ENCODE measurements at places on chromosomes 11 and 22.

GRCh38 chr11:5737091-5737490, 843 bp downstream of the OR56B1 start:
- DNase-seq, result no peak

DNA sequence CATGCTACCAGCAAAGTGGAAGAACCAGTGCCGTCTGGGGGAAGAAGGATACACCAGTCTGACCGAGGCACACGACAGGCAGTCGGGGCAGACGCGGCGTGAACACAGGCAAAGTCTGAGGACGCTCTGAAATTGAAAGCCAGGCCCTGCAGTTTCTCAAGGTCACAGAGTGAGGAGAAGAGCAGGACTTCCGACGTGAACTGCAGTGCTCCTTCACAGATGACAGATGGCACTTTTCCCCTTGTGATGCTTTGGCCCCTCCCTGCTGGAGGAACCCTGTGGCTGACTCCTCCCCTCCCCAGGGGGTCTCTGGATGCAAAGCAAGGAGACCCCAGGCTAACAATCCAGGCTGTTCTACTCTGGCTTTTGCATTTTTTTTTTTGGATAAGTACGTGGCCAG, 19.6 kb upstream of the JAM3 start:
- no peak for DNase-seq

- no peak for DNase-seq
Measured at GRCh38 chr11:123537726-123538125, 107.7 kb downstream of the GRAMD1B start.

GRCh38 chr11:71504531-71504930, 22.5 kb upstream of the KRTAP5-7 start:
- no peak for DNase-seq

GRCh38 chr11:47005441-47005840, 68.9 kb downstream of the CSTPP1 start:
- no peak for DNase-seq

DNA sequence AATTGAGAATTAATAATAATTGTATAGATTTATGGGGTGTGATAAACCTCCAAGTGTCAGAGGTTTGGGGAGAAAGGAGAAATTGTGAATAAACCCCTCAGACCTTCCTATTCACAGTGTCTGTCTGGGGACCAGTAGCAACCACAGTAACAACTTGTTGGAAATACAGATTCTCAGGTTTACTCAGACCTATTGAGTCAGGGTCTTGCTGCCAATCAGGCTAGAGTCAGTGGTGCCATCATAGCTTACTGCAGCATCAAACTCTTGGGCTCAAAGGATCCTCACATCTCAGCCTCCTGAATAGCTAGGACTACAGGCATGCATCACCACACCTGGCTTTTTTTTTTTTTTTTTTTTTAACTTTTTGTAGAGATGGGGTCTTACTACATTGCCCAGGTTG, 17.3 kb downstream of the SLC3A2 start:
- DNase-seq, result no peak

GRCh38 chr22:39967996-39968972, 8.1 kb downstream of the TMA7B start:
- DNase-seq, result no peak

GRCh38 chr11:102177974-102178631, 67.9 kb downstream of the YAP1 start:
- DNase-seq, result peak; percentile 60

GRCh38 chr11:74731301-74732094, at the start of gene CHRDL2:
CHRDL2 (minus strand) TSS chr11:74731426; CDS start chr11:74730888, 538 bp downstream.
- DNase-seq, result no peak

GRCh38 chr11:101442171-101442570, 141.6 kb downstream of the TRPC6 start:
- DNase-seq, result no peak

DNA sequence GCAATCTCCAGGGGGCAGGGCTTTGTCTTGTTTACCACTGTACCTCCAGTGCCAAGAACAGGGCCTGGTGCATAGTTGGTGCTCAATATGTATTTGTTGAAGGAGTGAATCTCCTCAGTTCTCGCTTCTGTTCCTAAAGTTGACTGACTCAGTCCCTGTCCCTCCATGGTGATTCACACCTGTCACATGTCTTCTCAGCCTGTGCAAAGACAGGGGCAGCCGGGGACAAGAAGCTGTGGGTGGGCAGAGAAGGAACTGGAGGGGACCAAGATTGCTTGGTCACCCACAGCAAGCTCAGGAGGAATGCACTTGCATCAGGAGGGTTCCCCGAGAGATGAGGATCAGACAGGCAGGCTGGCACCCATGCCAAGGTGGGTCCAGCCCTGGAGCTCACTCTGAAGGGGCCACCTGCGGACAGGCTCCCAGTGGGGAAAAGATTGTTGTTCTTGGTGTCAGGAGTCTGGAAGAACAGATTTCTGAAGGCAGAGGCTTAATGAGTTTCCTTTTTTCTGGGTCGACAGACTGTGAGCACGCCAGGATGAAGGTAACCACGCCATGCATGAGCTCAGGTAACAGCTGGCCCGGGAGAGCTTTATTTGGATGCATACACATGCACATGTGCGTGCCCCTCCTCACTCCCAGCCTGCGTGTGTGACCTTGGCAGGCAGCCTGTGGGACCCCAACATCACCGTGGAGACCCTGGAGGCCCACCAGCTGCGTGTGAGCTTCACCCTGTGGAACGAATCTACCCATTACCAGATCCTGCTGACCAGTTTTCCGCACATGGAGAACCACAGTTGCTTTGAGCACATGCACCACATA, 16.9 kb downstream of the IL17RA start:
- DNase-seq, result no peak

DNA sequence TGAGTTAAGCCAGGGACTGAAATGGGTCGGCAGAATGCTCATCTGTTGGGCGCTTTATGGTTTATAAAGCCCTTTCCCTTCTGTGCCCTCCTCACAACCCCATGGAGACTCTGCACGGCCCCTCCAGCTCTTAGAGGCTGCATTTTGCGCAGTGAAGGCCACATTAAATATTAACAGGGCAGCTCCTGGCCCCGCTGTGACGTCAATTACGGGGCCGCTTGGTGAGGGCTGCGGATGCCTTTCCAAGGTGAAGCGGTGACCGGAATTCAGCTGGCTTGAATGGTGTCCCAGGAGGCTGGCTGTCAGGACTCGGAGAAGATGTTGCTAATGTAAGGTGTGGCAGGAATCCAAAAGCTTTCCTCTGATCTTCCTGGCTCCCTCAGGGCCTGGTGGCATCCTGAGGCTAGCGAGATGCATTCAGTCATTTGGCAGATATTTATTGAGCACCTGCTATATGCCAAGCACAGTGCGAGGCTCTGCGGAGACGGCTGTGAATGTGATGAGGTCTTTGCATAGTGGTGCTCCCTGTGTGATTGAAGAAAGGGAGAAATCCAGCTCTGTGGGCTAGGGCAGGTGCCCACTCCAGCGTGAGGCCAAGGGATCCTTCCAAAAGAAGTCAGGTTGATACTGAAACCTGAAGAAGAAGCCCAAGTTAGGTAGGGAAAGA, 10.4 kb upstream of the YWHAH start:
- DNase-seq, result no peak

DNA sequence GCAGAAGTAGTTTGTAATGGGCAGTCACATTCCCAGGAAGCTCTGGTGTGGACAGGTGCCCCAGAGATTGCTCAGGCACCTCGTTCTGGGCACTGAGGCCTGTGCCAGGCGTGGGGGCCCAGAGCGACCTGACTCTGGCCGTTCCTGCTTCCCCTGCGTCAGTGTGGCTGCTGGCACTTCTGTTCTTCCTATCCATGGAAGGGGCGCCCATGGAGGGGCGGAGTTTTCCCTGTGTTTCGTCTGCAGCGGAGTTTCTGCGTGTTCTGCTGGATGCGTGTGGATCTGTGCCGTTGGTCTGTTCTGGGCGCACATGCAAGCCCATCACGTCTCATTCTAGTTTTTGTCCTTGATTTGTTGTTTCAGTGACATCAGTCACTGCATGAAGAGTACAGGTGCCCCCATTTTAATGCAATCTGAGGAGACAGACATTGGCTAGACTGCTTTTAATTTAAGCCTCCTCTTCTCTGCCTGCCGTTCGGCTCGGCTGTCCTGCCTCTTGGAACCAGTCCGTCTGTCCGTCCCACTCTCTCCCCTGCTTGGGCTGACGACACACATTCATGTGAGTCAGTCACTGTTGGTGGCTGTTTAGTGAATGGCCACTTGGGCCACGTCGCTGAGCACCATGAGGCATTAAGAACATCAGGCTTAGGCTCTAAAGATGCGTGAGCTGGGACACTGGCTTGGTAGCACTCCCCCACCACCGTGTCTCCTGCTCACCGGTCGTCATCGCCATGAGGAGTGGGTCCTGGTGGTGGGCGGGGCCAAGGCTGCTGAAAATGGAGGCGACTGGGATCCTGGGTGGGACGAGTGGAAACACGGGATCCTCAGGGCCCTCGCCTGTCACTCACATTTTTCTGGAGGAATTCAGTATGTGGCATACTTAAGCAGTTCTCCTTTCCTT, 255.8 kb downstream of the TBC1D22A start:
- no peak for DNase-seq

- DNase-seq, result no peak
Measured at GRCh38 chr11:129056916-129057315, 114.2 kb upstream of the TP53AIP1 start.

DNA sequence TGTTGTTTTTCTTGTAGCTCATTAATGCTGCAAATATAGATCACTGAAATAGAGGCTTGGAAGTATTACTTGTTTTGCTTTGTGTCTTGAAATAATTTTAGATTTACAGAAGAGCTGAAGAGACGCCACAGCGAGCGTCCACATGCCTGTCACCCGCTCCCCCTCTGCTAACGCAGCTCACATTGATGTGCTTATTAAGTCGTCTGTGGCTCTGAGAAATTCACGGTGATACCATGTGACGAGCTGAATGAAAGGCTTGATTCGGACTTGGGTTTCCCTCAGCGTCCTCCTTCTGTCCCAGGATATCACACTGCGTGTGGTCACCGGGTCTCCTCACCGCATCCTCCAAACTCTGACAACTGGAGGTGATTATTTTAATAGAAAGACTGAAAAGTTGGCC, 365.4 kb downstream of the BRD1 start:
- no peak for DNase-seq

DNA sequence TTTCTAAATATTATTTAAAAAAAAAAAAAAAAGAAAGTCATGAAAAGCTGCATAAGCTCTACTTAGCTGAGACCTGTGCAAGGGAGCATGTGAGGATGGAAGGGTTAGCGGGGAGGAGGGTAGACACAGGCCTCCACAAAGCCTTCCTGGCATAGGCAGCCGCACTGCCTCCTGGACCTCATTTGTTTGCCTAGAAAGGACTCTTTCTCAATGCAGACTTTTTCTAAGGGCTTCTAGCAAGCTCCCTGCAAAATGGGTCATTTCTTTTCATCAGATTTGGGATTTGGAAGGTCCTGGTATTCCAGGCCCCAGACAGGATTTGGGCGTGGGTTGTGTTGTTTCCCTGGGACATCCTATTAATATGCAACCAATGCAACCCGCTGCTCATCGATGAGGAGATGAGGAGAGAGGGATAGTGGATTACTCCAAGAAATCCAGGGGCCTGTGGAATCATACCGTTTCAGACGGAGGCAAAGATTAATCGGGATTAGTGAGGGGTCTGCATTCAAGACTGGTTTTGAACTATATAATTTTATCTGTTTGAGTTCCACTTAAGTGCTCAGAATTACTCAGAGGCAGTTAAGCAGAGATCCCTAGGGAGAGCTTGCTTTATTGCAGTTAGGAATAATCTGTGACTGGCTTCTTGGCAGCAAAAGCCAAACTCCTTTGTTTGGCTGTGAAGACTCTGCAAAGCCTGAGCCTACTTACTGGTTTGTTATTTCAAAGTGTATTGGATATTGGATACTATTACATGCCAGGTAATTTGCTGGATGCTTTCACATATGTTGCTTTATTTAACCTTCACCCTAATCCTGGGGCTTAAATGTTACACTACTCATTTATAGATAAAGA, 106.9 kb upstream of the NAV2 start:
- DNase-seq, result no peak

GRCh38 chr22:25602916-25603315, 38.4 kb downstream of the GRK3 start:
- DNase-seq, result no peak

GRCh38 chr22:41537203-41537602, 7.1 kb downstream of the POLR3H start:
- DNase-seq, result no peak

DNA sequence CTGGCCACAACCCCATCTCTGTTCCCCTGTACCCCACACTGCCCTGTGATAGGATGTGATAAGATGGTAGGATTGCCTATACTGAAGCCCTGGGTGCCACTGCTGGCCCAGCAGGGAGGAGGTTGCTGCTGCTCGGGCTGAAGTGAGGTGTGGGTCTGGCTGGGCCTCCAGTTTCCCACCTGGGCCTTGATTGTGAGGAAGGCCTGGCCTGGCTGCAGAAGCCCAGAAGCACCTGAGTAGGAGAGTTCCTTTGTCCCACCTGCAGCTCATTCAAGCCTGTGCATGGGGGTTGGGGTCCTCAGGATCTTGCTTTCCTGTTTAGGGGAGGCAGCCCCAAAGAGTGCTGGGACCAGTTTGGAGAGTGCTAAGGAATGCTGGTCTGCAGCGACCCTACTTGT, 3.3 kb downstream of the ST3GAL4 start:
- DNase-seq, result no peak

GRCh38 chr22:32858957-32859356, 57.5 kb downstream of the TIMP3 start:
- no peak for DNase-seq

DNA sequence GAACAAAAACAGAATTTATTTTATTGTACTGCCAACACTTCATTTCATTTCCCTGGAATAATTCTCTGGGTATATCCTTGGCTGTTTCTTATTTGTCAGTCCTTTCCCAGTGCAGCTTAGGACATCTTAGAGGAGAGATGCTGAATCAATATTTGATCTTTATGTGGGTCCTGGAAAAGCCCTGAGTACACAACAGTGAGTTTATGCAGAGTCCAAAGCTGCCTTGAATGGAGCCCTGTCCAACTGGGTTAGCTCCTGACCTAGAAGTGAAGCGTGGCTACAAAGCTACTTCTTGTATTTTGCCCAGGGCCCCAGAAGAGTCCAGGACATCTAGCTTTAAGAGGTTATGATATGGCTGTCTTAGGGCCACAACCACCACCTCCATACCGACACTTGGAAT, 378.0 kb upstream of the FAT3 start:
- no peak for DNase-seq

DNA sequence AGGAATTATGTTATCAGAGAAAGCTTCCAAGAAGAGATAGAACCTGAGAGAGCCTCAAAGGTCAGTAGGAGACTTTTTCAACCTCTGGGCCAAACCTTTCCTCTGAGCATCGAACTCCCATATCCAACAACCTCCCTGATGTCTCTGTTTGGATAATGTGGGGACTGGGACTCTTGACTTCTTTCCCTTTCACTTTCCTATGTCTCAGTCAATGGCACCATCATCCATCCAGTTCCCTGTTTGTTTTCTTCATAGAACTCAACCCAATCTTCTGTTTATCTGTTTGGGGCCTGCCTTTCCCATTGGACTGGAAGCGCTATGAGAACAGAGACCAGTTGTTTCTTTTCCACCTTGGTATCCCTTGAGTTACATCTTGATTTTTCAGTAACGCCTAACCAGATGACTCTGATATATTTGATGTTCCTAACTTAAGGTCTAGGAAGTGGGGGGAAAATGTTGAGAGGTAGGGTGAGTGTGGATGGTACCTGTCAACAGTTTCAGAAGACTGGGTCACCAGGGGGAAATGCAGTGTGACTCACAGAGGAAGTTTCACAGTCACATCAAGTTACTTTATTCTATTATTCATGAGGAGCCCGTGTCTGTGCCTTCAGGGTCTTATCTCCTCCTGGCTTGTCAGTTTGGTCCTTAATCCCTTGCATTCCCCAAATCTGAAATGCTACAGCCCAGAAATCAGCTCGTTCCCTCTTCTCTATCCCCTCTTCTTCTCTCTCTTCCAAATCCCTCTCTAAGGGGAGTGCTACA, 4.5 kb upstream of the KCNE3 start:
- no peak for DNase-seq

GRCh38 chr11:111933872-111934271, 3.3 kb upstream of the DIXDC1 start:
- no peak for DNase-seq

Measured in glomerular endothelial cell (primary cell).